ENCODE measurements at places on chromosomes 1 and 21.

GRCh38 chr1:223244366-223245103 is 101.5 kb upstream of the TLR5 start:
- DNase-seq = no peak

- no peak for DNase-seq
Measured at GRCh38 chr21:45816794-45817193, 164.8 kb upstream of the COL6A1 start.

GRCh38 chr1:231724876-231725647 is 98.5 kb downstream of the DISC1 start:
- peak; percentile 39 for DNase-seq

DNA sequence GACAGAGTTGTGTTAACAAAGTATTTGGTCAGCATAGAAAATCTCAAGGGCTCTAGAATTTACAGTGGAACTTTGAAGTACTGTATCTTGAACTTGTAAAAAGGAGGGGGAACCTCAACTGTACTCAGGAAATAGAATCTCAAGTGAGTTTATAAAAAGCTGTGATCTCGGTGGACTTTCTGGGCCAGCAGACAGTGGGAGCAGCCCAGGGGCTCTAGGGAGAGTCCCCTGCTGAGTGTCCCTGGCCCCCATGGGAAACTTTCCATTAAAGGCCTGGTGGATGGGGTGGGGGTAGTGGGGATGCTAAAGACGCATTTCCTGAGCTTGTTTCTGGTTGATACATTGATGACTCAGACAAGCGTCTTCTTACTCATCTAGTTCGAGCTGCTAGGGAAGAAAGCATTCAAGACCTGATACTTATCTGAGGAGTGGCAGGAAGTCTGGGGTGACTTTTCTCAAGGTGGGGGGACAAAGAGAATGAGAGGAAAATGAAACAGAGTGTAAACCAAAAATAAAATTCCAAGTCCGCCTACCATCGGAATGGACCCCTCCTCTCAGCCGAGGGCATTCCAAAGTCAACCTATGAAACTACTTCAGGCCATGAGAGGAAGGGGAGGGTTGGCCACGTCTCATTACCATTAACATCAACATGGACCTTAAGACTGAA is 65.5 kb downstream of the NID1 start:
- peak; percentile 67 for DNase-seq

DNA sequence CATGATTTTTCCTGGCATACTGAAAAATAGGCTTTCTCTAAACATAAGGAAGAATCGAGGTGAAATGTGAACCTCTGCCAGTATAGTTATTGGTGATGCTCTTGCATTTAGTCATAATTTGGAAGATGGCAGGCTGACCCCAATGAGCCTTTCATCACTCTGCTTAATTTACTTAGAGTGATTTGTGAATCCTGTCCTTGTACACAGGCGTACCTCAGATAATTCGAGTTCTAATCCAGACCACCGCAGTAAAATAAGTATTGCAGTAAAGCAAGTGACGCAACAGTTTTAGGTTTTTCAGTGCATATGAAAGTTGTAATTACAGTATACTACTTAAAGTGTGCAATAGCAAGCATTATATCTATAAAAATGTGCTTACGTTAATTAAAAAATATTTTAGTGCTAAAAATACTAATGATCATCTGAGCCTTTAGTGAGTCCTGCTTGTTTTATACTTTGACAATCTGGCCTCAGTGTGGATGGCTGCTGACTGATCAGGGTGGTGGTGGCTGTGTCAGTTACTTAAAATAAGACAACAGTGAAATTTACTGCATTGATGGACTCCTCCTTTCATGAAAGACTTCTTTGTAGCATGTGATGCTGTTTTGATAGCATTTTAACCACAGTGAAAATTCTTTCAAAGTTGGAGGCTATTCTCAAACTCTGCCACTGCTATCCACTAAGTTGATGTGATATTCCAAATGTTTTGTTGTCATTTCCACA is 1.7 kb downstream of the PKNOX1 start:
- DNase-seq = no peak

DNA sequence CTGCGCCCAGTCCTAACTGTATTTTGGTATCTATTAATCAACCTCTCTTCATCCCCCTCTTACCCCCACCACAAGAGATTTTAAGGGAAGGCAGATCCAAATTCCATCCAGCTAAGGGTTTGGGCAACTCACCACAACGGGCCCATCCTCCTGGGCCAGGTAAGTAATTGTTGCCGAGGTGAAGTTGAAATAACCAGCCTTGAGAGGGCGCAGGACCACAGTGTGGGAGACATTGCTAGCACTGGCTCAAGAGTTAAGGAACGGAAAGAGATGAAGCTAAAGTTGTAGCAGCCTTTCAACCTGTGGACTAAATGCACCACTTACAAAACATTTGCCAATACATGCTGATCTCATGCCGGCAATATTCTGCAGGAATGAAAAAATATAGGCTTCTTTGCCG is 5.9 kb downstream of the SSR2 start:
- DNase-seq = no peak

GRCh38 chr1:27601771-27602461 is 2.0 kb downstream of the AHDC1 start:
- no peak for DNase-seq

DNA sequence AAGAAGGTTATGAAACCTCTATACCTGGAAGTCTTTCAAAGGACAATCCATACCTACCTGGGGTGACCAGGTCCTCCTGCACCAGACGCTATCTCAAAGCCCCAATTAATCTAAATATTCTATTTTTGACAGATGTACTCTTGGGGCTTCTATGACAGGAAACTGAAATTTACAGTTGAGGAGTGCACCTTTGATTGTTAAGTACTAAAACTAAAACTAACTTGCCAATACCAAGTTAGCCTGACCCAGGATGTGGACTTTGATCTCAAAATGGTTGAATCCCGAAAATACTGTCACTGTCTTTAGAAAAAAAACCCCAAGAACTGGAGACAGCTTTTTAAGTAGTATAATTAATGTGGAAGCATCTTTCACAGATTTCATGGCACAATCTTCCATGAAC is 162.4 kb downstream of the TTLL7 start:
- no peak for DNase-seq

- DNase-seq = no peak
Measured at GRCh38 chr1:232524056-232524455, 105.9 kb downstream of the SIPA1L2 start.

DNA sequence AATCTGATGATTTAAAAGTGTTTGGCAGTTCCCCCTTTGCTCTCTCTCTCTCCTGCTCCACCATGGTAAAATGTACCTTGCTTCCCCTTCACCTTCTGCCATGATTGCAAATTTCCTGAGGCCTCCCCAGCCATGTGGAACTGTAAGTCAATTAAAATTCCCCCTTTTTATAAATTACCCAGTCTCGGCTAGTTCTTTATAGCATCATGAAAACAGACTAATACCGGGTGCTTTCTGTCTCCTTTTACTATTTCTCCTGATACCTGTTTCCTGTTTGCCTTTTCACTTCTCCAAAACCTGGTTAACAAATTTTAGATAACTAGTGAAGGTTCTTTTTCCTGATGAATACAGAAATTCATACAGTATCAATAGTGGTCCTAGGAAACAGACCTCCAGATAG is 1670.3 kb downstream of the MRPL39 start:
- no peak for DNase-seq

DNA sequence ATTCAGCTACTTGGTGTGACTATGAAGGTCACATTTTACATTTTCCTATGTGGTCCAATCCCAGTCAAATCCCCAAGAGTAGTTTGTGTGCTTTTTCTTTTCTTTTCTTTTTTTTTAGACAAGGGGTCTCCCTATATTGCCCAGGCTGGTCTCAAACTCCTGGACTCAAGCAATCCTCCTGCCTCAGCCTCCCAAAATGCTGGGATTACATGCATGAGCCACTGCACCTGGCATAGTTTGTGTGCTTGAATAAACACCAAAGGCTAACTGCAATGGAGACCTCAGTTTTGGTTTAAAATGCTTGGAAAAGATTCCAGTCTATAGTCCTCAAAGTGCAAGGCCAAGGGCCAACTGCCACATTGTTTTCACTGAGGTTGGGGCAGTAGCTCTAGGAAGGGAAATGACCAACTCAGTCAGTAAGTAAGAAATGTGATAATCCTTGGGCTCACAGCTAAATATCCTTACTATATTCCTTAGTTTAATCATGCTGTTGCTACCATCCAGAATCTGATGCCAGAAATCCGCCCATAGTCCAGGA is 38.6 kb downstream of the EIF2B3 start:
- no peak for DNase-seq

DNA sequence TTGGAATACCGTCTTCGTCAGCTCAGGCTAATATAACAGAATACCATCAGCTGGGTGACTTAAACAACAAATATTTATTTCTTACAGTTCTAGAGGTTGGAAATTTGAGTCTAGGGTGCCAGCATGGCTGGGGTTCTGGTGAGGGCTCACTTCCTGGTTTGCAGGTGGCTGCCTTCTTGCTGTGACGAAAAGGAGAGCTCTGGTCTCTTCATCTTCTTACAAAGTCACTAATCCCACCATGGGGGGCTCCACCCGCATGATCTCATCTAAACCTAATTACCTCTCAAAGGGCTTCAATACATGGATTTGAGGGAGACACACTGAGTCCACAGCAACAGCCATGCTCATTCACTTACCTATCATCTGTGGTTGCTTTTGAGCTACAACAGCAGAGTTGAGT is 78.3 kb downstream of the PSMG1 start:
- DNase-seq = no peak

- DNase-seq = no peak
Measured at GRCh38 chr1:45640293-45640692, 16.4 kb upstream of the CCDC17 start.

DNA sequence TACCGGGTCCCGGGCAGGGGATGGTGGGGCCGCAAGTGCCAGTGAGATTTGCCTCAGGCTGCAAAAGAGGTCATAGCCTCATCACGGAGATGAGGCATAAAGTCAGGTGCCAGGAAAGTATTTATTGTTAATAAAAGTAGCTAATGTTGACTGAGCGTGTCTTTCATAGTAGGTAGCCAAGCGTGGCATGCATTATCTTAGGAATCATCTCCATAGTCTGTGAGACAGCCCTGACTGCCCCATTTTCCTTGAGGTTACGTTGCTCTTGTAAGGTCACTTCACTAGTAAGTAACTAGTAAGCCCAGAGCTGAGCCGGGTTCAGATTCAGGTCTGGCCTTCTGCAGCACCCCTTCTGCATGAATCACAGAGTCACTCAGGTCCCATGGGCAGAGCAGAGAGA is 174.2 kb downstream of the CAMTA1 start:
- no peak for DNase-seq

DNA sequence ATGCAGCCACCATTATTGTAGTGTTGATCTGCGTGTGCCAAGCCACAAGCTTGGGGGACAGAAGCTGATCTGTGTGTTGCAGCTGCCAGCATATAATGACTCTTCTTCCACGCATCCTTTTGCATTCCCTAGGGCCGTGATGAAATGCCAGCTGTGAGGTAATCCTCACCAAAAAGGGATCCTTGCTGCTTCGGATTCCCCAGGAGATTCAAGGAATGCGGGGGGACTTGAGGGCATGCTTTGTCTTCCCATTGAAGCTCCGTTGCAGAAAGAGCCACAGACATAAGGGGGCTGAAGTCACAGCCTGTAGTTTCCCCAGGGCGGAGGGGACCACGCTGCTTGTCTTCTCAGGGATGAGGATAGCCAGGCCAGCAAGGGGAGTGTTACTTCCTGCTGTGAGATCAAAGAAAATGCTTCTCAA is 281.6 kb upstream of the FMN2 start:
- DNase-seq = no peak

DNA sequence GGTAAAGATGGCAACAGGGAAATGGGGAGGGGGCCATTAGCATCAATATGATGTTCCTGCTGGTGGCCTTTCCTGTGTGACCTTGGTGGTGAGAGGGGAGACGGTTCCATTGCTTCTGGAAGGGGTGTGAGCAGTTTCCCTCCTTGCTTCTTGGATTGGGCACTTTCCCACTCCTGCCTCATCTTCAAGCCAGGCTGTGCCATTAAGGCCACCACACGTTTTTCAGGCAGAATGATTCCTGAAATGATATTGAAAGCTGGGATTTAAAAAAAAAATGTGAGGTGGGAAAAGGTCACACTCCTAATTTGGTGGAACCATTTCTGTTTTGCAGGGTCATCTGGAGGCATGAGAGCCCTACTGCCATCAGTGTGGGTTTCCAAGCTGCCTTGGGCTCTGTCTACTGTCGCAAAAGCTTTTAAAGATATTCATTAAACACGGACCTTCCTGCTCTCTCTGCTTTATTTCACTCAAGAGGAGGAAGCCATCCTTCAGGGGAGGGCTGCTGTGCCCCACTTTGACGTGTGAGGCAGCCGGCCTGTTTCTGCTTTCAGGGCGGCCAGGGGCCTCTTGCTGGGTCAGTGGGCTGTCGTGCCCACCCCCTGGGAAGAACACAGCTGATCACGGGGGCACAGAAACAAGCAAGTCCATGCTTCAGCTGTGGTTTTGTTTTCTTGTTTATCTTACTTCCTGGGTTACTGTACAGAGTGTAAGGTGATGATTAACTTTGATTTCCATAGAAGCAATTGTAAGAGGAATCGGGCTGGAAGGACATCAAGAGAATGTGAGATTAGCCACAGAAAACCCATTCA is 8.0 kb downstream of the RIIAD1 start:
- no peak for DNase-seq

Measured in CD4-positive, alpha-beta T cell treated with Interleukin-4 for 1 hour (primary cell).